ENCODE measurements at places on chromosomes 4 and X.

DNA sequence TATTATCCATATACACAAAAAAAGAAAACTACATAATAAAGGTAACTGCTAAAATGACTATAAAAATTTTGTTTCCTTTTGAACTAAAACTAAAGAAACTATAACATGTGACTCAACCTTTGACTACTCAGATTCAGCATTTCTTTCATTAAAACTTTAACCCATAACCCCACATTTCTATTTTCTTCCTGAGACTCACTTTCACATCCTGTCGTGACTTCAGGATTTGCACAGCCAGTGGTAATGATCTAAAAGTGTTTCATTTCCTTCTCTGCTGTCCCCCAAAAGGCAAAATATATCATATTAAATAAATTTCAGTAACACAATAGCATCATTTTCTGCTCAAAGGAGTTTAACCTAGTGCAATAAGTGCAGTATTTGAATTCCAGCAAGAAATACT is 1022.4 kb upstream of the DIAPH2 start:
- no peak for DNase-seq

DNA sequence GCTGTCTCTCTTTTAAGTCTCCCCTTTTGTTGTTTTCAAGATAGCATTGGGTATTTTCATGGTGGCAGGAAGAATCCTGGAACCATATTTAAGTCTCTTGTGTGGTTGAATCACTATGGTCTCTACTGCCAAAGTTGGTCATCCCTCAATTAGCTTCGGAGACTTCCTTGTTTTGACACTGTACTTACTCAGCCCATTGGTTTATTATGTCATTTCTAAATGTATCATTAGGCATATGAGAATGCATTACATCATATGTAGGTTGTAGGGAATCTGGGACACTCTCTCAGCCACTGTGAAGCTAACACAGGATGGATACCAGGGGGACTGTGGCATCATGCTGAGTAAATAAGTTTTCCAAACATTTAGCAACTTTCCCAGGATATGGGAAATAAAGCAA is 211.8 kb downstream of the DTHD1 start:
- no peak for DNase-seq

- no peak for DNase-seq
These were observed 62.9 kb downstream of the DCX start for GRCh38 chrX:111349101-111349500.

DNA sequence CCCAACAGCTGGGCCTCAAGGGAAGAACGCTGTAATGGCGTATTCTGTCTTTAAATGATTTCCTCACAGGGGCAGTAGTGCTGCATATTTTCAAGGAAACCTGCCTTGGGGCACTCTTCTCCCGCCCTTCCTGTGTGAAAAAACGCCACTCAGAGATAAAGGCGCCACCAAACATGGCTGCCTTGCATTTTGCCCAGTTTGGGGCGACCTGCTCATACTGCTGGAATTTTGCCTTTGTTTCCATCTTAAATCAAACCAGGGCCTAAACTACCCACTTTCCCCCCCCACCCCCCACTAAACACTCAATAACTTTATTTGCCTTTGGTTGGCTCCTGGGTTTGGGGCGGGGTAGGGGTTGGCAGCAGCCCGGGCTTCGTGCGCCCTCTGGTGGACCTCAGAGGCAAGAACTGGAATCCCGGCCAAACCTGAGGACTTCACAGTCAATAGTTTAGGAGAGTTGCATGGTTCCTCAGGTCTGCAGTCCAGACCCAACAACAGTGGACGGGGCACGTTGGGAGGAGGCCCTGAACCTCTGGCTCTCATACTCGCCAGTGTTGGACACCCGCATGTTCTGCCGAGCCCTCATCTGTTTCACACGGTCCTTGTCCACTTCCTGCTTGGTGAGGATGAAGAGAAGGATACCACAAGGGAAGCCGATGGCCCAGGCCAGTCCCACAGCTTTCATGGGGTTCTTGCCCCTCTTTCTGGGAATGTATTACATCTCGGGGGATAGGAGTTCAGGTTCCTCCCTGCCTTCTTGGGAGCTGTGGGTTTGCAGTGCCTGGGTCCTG is 220.1 kb upstream of the STK26 start:
- no peak for DNase-seq

DNA sequence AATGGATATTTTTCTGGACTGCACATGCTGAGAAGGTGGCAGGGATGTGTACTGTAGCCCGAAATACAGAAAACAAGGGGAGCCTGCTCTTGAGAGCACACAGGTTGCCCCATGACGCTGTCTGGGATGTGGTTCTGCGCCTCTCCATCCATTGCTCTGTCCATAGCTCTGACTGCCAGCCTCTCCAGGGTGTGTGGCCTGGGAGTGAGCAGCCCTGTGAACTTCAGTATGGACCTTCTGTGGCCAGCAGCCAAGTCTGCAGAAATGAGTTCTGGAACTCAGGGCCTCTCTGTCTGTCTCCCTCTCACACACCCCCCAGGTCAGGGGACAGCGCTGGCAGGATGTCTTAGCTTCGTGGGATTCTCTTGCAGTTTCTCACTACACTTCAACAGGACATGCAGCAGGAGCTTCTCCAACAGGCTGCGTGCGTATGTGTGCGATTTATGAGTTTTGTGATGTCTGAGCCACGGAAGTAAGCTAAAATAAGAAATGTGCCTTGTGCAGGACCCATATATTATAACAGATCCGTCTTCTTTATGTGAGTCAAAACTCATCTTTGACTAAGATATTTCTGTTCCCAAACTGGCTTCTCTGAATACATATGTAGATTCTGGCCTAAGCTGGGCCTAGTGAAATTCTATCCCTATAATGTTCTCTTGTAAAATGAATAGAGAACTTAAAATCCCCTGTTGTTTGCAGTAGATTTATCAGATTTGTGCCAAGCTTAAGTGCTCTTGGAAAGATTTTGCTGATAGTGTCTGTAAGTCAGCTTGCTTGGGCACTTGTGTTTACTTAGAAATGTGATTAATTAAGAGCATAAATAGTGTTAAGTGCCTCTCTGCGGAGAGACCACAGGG is 40.0 kb downstream of the PROM1 start:
- no peak for DNase-seq

GRCh38 chr4:108700081-108700757 is 49.8 kb downstream of the OSTC start:
- no peak for DNase-seq

DNA sequence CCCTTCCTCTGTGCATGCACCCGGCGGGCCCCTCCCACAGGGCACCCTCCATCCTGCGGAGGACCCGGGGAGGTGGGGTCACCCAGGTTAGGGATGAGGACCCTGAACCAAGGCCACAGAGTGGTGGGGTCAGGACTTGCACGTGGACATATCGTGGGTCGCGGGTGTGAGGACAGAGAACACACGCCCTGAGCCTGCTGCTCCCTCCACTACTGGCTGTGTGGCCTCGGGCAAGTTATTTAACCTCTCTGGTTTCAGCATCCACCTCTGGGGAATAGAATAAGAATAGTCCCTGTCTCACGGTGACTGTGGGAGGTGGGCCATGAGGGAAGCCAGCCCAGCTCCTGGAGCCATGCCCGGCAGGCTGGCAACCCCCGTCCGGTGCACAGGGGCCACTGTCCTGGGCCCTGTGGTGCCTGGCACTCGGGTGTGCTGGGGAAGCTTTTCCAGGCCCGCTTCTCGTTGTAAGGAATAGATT is 5.1 kb downstream of the PSAPL1 start:
- no peak for DNase-seq

DNA sequence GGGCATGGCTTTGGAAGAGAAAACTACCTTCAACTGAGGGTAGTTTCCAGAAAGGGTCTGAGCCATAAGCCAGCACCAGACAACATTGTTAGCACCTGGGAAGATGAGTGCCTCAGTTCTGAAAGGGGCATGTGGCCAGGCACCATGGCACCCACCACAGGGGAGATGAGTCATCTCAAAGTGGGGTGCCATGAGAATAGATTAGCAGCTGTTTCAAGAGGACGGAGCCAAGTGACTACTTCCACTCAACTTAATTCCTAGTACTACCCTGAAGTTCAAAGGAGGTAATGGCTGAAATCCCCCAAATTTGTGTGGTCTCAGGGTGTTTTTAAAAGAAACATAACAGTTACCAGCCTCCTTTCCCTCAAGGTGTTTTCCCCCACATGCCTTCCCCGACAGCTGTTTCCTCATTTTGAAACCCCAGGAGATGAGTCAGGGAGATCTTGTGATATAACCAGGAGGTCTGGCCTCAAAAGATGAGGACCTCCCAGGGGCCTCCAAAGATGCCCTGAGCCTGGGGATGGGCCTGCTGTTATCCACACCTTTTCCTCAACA is 27.8 kb upstream of the FTHL17 start:
- DNase-seq, result no peak

GRCh38 chr4:7263166-7263565 is 70.8 kb downstream of the SORCS2 start:
- no peak for DNase-seq

GRCh38 chr4:141170671-141171070 is 37.4 kb upstream of the RNF150 start:
- DNase-seq, result no peak

DNA sequence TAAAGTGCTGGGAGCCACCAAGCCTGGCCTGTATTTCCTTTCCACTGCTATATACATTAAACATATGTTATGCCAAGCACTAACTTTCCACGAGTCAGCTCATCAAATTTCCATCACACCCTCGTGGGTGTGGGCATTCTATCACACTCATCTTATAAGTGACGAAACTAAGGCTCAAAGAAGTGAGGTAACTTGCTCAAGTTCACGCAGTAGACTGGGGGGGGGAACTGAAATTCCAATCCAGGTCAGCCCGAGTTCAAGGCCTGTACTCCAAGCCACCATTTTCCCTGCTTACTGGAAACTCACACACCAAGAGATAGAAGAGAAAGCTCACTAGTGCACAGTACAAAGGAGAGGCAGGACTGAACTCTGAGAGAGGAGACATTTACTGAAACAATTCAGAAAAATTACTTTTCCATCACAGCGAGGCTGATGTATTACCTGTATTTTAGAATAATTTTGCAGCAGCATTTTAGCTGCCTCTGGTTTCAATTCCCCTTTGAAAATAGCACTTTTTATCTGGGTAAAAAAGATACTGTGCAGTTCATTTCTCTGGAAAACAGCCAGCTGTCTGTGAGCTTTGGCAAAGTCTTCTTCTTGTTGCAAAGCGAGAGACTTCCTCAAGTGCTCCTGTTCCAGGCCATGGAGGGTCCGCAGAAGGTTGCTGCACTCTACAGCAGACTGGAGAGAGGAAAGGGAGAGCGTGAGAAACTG is 76.8 kb downstream of the EVC2 start:
- DNase-seq, result no peak

DNA sequence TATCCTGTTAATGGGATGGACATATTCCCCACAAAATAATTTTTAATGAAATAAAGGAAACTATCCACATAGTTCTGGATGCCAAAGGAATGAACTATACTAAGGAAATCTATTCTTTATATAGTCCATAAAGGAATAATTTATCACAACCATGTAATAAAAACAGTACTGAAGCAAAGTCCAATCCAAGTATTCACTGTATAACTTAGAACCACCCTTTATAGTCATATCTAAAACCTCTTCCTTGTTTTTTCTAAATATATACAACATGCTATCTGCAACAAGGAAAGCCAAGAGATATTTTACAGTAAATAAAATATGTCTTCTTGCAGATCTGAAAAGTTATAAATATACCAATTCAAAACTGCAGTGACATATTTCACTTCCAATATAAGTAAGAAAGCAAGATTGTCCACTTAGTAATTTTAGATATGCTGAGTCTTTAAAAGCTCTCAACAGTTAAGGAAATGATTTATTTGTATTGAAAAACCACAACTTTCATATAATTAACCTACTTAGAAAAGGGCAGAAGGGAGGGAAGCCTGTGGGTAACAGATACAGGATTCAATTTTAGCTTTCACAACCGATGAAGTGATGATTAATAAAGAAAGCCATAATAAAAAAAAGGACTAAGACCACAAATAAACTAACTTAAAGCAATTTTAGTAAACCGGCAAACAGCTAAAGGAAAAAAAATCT is 8.0 kb downstream of the NR3C2 start:
- no peak for DNase-seq

DNA sequence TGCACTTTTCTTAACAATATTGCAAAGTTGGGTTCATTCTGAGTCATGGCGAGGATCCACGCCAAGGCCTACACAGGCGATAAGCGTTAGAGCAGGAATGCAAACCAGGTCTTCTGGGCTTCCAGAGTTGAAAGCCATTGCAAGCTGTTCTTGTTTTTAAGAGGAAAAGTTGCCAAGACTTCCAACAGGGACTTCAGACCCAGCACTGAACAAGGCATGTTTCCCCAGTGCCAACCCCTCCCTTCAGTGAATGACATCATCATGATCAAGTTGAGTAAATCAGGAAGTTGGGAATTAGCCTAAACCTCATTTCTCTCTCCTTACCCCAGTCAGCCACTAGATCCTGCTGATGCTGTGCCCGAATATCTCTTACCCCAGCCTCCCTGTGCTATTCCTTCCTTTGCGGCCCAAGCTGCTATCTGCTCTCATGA is 355.1 kb downstream of the HS3ST1 start:
- DNase-seq, result no peak

DNA sequence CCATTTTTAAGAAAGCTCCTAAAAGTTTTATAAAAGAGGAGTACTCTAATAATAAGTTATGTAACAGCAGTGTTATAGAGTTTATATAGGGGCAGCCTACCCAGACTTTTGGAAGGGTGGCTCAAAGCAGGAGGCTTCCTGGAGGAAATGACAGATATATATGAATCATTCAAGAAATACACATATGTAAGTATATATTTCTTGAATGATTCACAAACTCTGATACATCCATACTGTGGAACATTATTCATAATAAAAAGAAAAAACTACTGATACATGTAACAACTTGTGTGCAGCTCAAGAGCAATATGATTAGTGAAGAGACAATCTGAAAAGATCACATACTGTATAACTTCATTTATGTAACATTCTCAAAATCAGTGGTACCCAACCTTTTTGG is 166.2 kb downstream of the WDFY3 start:
- no peak for DNase-seq

GRCh38 chrX:70998411-70999027 is 67.6 kb upstream of the SLC7A3 start:
- no peak for DNase-seq

DNA sequence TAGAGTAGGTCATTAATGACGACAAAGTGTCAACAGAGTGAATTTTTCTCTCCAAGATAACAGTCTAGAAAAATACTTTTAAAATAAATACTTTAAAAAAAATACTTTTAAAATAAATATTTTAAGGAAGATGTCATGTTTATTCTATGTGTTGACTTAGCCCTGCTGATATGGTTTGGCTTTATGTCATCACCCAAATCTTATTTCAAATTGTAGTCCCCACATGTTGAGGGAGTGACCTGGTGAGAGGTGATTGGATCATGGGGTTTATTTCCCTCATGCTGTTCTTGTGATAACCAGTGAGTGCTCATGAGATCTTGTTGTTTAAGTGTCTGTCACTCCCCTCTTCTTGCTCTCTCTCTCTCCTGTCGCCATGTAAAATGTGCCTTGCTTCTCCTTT is 754.9 kb upstream of the SLIT2 start:
- DNase-seq, result no peak

DNA sequence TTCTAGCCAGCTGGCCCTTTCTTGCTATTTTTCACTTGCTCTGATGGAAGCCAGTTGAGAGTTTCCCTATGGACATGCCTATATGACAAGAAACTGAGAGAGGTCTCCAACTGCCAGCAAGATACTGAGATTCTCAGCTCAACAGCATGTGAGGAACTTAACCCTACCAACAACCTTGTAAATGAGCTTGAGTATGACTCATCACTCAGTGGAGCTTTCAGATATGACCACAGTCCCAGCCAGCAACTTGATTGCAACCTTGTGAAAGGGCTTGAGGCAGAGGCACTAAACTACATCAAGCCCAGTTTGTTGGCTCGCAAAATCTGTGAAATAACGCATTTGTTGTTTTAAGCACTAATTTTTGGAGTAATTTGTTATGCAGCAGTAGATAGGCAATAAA is 175.8 kb downstream of the COMMD8 start:
- DNase-seq, result no peak
